ENCODE measurements at places on chromosomes 2 and 18.

- no peak for DNase-seq
Measured at GRCh38 chr2:101622210-101623030, 75.1 kb upstream of the MAP4K4 start.

- no peak for DNase-seq
Measured at GRCh38 chr2:42804338-42804737, 12.0 kb upstream of the HAAO start.

DNA sequence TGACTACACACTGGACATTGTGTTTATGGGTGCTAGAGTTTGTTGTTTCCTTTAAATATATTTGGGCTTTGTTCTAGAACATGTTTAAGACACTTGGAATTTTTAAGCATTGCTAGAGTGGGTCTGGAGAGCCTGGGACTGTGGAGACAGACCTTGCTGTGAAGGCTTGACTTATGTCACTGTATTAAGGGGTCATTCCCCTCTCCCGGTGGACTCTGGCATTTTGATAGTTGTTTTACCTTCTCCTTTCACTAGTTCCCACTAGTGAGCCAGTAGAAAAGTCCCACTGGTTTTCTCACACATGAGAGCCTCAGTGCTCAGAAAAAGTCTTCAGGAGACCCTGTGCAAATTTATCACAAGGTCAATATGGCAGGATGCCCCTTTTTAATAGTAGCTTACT lies 18.6 kb downstream of the ADNP2 start:
- DNase-seq: no peak

DNA sequence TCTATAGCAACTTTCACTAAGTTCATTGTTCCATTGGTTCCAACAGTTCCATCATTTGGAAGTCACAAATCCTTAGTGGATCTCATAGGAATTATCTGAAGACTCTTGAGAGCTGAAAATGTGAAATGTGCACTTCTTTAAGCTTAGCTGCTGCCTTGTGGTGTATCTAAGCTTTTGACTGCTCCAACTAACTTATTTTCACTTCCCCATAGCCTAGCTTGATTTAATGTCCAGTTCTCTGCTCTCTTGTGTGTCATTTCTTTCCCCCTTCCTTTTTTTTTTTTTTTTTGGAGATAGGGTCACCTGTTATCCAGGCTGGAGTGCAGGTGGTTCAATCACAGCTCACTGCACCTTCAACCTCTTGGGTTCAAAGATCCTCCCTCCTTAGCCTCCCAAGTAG lies 34.9 kb upstream of the CD302 start:
- DNase-seq: no peak

DNA sequence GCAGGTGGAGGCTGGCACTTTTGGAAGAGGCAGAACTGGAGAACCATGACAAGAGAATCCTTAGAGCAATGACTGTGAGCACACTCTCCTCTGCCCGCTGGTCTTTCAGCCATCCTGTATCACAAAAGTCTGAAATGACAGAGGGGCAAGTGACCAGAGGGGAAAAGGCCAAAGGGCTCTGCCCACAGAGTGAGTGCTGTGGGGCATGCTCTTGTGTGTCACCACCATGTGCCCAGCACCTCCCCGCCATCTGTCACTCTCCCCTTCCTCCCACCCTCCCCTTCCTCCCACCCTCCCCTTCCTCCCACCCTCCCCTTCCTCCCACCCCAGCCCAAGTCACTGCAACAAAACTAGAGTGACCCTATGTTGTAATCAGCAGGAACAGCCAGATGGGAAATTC lies 31.9 kb downstream of the DAW1 start:
- DNase-seq: no peak

- DNase-seq: peak; percentile 16
Measured at GRCh38 chr18:24491927-24492834, 31.7 kb downstream of the HRH4 start.

- DNase-seq: no peak
Measured at GRCh38 chr2:205188239-205189138, 493.8 kb upstream of the NRP2 start.

GRCh38 chr18:79046522-79046921 lies 22.7 kb upstream of the ATP9B start:
- DNase-seq: no peak

DNA sequence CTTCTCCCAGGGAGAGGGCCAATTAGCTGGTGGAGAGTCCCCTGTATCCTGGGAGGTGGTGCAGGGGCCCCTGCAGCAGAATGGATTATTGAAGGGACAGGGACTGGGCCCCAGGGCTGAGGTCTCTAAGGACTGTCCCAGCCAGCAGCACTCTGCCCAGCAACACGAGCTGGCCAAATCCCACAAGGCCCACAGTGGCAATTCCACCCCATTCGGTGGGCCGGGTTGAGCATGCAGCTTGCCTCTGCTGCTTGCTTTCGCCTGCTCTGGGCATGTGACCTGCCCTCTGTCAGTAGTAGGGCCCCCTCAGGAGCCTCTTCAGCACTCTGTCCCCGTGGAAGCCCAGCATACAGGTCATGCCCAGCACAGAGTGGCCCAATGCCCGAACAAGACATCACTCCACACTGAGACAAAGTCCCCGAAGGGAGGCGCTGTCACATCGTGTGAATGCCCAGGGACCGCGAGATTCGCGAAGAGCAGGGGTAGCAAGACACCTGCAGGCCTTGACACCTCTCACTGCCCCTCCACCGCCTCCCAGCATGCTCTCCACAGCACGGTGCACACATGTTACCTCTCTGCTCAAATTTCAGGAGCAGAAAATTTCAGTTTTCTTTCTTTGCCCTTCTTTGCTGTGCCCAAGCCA lies 65.4 kb downstream of the CRACDL start:
- peak; percentile 72 for DNase-seq

GRCh38 chr18:45666520-45666919 lies 51.2 kb downstream of the SLC14A2 start:
- no peak for DNase-seq

GRCh38 chr18:12405066-12405465 lies 2.7 kb upstream of the PRELID3A start:
- no peak for DNase-seq

- no peak for DNase-seq
Measured at GRCh38 chr18:2572171-2572569, 813 bp downstream of the NDC80 start.

DNA sequence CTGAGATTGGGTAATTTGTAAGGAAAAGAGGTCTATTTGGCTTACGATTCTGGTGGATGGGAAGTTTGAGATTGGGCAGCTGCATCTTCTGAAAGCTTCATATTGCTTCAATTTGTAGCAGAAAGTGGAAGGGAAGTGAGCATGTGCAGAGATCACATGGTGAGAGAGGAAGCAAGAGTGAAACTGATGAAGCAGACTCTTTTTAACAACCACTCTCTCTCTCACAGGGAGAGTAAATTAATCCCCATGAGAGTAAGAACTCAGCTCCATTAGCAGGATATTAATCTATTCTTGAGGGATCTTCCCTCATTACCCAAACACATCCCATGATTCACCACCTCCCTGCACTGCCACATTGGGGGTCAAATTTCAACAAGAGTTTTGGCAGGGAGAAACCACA lies 298.5 kb upstream of the CELF4 start:
- no peak for DNase-seq
